ENCODE measurements at places on chromosomes 11 and 22.

GRCh38 chr22:42281706-42282251, 11.3 kb upstream of the TCF20 start:
- no peak for DNase-seq

DNA sequence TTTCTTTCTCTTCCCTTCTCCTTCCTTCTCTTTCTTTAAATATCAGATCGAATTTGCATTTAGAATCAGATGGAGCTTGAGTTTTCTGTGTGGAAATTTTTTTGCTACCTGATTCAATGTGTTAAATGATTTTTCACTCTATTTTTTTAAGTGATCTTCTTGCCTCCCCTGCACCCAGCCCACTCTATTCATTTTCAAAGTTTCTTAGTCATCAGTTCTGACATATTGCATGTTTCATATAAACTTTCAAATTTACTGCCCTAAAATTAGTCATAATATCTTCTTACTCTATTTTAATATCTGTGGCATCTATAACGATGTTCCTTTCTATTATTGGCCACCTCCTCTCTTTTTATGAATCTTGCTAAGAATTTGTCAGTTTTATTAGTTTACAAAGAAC, 69.1 kb downstream of the MTNR1B start:
- no peak for DNase-seq

- no peak for DNase-seq
These were observed 34.4 kb upstream of the SUSD2 start for GRCh38 chr22:24146791-24147353.

DNA sequence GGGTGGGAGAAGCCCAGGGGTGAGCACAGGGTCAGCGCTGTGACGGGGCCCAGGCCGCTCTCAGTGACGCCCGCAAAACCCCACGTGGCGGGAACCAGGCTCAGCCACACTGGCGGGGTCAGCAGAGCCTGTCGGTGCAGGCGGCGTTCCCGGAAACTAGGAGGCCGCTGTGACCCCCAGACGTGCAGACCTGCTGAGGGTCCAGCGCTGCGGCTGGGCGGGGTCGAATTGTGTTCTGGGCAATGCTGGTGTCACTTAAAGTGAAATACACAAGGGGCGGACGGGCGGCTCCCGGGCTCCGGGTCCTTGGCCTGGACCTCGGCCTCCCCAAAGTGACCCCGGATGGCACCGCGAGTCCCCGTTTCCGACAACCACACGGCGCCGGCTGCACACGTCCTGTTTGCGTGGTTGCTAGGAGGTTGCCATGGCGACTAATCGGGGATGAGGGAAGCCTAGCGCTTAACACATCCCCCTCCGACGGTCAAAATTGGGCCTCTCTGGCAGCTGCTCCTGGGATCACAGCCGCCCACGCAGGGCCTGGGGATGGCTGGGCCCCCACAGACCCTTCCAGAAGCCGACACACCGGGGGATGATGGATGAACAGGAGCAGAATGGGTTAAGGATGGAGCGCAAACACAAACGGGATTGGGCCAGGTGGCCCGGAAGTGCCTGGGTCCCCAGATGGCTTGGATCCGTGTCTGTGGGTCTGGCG, 81.7 kb upstream of the PRR5 start:
- DNase-seq: peak; percentile 74

GRCh38 chr11:83004746-83005556, 66.7 kb downstream of the RAB30 start:
- no peak for DNase-seq

DNA sequence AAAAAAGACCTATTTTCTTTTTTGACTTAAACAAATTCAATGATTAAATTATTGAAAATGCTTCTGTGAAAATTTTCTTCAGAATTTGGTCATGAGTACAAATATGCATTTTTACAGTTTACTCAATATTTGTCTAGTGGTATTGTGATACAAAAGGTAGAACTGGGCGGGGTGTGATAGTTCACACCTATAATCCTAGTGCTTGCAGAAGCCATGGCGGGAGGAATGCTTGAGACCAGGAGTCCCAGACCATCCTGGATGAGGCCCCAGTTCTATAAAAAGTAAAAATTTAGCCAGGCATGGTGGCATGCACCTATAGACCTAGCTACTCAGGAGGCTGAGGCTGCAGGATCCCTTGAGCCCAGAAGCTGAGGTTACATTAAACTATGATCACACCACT, 90.6 kb downstream of the ARHGAP42 start:
- DNase-seq: no peak

DNA sequence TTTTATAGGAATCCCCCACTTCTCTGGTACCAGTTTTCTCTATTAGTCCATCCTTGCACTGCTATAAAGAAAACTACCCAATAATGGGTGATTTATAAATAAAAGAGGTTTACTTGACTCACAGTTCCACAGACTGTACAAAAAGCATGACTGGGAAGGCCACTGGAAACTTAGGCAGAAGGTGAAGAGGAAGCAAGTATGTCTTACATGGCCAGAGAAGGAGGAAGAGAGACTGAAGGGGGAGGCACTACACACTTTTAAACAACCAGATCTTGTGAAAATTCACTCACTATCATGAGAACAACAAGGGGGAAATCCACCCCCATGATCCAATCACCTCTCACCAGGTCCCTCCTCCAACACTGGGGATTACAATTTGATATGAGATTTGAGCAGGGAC, 68.9 kb upstream of the GNAZ start:
- no peak for DNase-seq

DNA sequence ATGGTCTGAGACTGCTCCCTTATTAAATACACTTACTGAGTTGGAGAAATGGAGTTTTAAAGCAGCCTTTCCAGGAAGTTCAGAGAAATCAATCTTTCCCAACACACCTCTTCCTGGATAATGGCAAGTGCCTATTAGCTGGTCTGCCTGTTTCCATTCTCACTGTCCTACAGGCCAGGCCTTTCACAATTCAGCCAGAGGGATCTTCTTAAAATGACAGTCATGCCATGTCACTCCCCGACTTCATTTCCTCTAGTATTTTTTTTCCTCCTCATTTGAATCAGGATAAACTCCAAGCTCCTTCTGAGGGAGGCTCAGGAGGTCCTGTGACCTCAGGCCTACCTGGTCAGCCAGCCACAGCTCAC, 62.6 kb downstream of the FDX1 start:
- DNase-seq: no peak

- no peak for DNase-seq
These were observed 56.8 kb downstream of the CD82 start for GRCh38 chr11:44622190-44622650.

DNA sequence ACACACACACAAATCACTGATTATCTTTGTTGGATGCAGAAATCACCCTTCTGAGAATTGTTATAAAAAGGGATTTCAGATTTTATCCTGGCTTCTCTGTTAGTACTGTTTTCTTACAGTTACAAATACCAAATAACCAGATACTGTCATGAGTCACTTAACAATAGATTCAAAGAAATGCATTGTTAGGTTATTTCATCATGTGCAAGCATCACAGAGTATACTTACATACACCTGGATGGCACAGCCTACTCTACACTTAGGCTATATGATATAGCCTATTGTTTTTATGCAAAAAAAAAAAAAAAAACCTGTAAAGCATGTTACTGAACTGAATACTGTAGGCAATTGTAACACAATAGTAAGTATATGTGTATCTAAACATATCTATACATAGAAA, 319.2 kb upstream of the ARHGAP42 start:
- DNase-seq: no peak

GRCh38 chr22:18032455-18033101, 8.2 kb upstream of the MICAL3 start:
- no peak for DNase-seq

DNA sequence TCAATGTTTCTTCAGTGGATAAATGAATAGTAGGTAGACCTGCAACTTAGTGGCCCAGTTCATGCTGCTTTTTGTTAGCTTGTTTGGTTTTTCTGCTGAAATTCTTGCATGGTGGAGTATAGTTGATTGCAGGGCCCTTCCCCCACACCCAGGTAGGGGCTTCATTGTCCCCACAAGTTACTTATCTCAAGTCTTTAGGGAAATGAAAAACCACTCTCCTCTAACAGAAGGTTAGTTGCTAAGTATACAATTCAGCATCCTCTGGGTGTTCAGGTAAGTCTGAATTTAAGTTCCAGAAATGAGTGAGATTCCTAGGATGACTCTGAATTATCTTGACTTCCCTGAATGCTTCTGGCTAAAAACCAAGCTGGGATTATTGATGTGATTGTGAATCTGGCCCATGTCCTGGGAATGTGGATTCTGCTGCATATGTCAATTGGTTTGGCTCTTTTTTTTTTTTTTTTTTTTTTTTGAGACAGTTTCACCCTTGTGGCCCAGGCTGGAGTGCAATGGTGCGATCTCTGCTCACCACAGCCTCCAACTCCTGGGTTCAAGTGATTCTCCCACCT, 40.3 kb downstream of the BCL2L13 start:
- DNase-seq: no peak

GRCh38 chr11:15724601-15725000, 609.9 kb downstream of the INSC start:
- no peak for DNase-seq

DNA sequence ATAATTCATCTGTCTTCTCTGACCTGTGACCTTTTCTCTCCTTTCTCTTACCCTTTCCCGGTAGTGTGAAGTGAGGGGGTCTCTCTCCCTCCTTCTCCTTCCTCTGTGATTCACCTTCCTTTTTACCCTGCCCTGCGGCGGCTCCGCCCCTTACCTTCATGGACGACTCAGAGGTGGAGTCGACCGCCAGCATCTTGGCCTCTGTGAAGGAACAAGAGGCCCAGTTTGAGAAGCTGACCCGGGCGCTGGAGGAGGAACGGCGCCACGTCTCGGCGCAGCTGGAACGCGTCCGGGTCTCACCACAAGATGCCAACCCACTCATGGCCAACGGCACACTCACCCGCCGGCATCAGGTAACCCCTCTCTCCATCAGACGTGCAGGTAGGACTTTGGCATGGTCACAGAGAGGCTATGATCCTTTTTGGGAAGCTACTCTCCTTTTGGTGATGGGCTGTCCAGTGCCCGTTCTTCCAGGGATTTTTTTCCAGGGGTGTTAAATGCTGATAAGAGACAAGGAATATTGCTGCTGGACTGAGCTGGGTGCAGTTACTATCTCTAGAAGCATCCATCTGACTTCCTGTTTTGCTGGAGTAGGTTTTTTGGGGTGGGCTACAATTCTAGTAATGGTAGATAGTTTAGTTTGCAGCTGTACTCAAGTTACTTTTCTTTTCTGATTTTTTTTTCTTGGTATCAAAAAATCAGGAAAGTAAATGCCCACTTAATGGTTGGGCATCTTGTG, 29.9 kb downstream of the CTNND1 start:
- no peak for DNase-seq

DNA sequence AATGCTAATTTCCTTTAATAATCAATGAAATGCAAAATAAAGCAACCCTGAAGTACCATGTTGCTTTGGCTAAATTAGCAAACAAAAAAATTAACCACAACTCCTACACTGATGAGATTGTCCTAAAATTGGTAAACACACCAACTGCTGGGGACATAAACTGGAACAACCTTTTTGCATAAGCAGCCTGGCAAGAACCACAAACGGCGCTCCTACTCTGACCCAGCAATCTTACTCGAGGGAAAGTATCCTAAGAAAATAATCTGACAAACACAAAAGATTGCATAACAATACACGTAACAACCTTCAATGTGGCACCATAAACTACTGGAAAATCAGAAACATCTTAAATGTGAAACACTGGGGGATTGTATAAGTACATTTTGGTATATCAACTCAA, 189.8 kb upstream of the PITPNB start:
- no peak for DNase-seq

DNA sequence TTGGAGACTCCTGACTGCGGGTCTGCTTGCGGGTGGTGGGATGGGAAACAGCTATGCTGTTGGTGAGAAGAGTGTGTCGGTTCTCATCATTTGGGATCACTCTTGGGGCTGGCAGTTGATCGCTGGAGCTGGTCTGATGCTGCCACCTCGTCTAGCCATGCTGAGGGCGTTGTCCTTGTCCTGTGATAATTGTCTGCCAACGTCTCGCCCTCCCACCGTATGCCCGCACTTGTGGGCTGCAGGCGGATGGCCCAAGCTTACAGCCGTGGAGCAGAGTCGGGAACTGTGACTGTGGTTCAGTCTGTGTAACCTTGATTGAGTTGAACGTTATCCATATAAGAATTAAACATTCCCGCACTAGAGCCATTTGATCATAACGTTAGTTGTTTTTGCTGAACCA, 204.4 kb downstream of the TBC1D22A start:
- no peak for DNase-seq

DNA sequence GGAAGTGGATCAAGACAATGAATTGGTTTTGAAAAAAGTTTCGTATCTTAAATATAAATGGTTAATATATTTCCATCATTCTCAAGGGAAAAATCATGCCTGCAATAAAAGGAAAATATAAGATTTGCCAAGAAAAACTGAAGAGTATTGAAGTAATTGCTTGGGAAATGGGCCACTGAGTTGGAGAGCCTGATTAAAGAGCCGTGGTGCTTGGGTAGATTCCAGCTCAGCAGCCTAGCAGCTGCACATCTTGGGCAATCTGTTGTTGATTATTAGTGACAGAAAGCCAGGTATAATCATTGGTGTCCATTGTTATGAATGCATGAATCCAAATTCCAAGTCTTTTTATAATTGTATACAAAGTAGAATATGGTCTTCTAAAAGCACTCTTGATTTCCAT, 800.9 kb upstream of the CHORDC1 start:
- DNase-seq: no peak

GRCh38 chr11:47468598-47469214, 19.8 kb upstream of the RAPSN start:
- DNase-seq: no peak

- DNase-seq: no peak
These were observed 227.4 kb upstream of the FAT3 start for GRCh38 chr11:91997226-91997625.

GRCh38 chr11:1258401-1259075, 35.7 kb downstream of the MUC5B start:
- DNase-seq: no peak

All from stimulated activated CD8-positive, alpha-beta memory T cell treated with anti-CD3 and anti-CD28 coated beads, Interleukin-7, amount 100 ng/mL, for 1 hour (primary cell).